ENCODE measurements at places on chromosomes 11 and 22.

- DNase-seq, result peak; percentile 93
Observed at GRCh38 chr11:45859661-45860140, 12.4 kb downstream of the CRY2 start.

DNA sequence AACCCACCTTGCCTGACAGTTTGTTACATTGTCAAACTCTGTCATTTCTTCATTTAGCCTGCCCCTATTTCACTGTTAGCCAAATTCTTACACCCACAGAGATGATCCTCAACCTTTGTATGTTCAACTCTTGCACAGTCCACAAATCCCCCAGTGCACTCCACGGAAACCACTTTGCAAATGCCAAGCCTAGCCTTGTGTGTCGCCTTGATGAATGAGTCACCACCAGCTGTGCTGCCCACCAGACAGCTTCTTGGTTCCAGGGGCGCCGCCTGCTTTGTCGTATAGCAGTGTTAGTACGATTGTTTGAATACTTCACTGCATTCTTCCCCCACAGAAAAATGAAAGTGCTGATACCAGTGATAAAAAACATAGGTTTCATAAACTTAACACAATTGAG, 686.3 kb downstream of the NTM start:
- DNase-seq, result no peak

DNA sequence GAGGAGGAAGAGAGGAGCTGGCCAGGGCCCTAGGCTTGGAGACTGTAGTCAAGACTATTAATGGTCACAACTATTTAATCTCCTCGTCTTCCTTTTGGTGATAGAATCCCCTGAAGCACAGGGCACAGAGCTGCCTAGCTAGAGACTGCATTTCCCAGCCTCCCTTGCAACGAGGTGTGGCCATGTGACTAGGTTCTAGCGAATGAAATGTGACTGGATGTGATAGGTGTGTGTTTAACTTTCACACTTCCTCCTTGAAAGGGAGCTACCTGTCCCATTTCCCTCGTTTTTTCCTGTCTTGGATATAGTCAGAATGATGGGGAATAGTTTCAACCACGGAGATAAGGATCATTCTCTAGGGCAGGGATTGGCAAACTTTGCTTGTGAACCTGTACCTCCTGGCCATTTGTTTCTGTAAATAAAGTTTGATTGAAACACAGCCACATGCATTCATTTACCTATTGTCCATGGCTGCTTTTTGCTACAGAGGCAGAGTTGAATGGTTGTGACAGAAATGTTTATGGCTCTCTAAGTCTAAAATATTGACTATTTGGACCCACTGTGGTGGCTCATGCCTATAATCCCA, 313.5 kb downstream of the MIAT start:
- no peak for DNase-seq

DNA sequence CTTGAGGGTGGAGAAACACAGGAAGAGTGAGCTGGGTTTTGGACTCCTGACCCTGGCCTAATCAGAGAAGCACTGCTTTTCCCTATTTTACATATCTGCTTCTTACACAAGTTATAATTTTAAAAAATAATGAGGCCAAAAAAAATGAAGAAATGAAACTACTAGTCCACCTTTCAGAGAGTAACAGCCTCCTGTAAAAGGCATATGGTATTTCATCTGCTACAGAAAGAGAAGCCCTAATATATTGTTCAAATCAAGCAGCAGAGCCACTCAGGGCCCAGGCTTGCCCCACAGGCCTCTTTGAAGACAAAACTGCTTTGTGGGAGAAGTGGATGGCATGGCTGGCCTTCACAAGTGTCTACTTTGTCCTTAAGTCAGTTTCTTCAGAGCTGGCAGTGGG, 10.0 kb downstream of the DIXDC1 start:
- DNase-seq, result no peak
